Stimulated activated CD8-positive, alpha-beta memory T cell treated with anti-CD3 and anti-CD28 coated beads, Interleukin-2, amount 100 ng/mL, for 1 hour (primary cell): ENCODE measurements at places on chromosomes 16 and 17.
A peak's percentile ranks its signal among the peaks of the same experiment; 100 is the strongest.

- DNase-seq: peak; percentile 29
Observed at GRCh38 chr17:18248300-18248731, 10.2 kb downstream of the FLII start.

- DNase-seq: no peak
Observed at GRCh38 chr17:38897176-38897575, 27.3 kb downstream of the LASP1 start.

GRCh38 chr17:2170023-2170422, 115.1 kb downstream of the HIC1 start:
- no peak for DNase-seq

DNA sequence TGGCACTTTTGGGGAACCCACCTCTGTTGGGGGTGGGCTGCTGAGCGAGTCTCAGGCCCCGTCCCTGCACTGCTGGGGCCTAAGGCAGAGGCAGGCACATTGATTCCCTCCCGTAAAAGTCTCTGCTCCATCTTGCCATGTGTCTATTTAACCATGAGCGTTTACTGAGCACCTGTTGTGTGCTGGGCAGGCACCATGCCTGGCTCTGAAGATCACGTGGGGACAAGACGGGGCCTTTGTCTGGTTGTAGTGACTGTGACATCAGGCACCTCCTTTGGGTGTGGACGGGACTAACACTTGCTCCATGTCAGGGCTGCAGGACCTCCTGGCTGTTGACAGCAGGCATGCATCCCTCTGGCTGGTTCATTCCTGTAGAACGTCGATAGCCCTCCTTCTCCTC, 204.7 kb upstream of the CIBAR2 start:
- DNase-seq: no peak

GRCh38 chr17:27650836-27651235, 19.8 kb downstream of the LGALS9 start:
- no peak for DNase-seq

GRCh38 chr16:79439901-79440300, 160.6 kb downstream of the MAF start:
- DNase-seq: no peak

DNA sequence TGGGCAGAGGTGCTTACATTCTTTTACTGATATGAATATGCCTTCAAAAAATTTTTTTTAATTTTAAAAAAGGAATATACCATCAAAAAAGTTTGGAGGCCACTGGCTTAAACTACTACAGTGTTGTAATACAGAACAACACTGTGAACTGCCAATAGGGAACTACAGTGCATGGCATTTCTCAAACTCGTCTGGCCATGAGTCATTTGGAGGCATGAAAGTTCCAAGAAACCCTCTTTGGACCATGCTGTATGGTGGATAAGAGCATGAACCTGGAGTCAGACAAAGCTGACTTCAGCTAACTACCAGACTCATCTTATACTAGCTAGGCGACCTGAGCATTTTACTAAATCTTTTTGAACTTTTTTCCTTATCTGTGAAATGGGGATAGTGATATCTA, 9.2 kb upstream of the NF1 start:
- no peak for DNase-seq

- no peak for DNase-seq
Observed at GRCh38 chr17:4101759-4102405, 40.9 kb downstream of the ZZEF1 start.

DNA sequence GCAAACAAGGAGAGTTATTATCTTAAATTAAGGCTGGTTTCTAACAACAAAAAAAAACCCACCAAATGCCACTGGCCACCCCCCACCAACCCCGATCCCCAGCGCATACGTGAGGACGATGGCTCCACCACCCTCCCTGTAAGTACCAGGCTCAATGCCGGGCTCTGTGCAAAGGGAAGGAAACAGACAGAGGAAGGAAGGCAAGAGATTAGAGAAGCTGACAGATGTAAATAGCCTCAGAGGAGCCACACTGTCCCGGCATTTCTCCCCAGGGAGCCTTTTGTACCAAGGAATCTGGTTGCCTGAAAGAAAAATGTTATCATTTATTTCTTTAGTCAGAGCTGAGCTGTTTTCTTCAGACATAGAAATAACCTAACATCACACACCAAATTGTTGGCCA, 13.1 kb downstream of the SOST start:
- DNase-seq: no peak

GRCh38 chr16:26816885-26817571, 249.7 kb upstream of the C16orf82 start:
- DNase-seq: no peak

GRCh38 chr17:82231562-82232321, 2.9 kb downstream of the SLC16A3 start:
- no peak for DNase-seq

DNA sequence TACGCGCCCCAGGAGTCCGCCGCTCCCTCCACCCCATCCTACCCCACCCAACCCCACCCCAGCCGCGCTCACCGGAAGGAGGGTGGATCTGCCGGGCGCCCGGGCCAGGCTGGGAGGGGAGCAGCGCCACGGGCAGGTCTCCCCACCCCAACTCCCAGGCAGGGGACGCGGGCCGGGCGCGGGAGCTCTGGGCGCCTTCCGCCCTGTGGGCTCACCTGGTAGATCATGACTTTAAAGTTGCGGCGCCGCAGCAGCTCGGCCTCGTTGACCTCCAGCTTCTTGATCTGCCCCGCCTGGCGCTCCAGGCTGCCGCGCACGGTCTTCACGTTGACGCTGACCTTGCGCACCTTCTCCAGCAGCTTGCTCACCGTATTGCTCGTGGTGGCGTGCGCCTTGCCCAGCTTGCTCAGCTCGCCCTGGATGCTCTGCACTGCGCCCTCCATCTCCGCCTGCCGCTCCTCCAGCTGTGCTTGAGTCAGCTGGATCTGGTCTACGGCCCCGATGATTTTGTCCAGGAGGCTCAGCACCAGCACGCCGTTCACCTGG, 571 bp downstream of the CAVIN1 start:
- no peak for DNase-seq

DNA sequence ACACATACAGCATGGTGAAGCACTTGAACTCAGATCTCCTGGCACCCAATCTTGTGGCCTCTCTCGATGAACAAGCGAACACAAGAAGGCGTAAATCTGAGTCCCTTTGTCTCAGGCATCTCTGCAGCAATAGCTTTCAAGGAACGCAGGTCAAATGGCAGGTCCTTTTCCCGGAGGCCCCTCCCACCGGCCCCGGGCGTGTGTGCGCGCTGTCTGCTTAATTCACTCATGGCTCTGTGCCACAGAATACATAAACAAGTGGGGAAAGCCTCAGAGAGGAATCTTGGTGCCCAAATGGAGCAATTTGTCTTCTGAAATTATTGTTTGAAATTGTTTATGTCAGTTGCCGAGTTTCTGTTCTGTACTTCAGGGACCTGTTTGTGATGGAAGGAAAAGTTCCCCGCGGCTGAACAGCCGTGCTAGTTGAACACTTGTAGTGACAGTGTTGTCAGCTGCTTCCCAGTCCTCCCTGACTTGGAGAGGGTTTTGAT, 14.8 kb downstream of the MYOCD start:
- no peak for DNase-seq

DNA sequence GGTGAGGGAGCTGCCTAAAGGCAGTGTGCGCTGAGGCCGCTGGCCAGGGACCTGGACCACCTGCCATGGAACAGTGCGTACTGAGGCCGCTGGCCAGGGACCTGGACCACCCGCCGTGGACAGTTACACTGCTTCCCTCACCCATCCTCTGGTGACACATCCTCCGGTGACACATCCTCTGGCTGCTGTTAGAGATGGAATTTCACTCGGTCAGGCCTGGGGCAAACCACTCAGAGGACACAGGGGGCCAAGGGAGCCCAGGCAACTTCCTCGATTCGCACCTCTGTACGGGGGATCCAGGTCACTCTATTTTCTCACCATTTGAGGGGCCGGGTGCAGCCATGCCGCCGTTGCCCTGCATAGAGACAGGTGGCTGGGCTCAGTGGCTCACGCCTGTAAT, 32.4 kb upstream of the RPTOR start:
- DNase-seq: no peak

GRCh38 chr16:3094289-3095027, 4.6 kb downstream of the ZSCAN10 start:
- no peak for DNase-seq

DNA sequence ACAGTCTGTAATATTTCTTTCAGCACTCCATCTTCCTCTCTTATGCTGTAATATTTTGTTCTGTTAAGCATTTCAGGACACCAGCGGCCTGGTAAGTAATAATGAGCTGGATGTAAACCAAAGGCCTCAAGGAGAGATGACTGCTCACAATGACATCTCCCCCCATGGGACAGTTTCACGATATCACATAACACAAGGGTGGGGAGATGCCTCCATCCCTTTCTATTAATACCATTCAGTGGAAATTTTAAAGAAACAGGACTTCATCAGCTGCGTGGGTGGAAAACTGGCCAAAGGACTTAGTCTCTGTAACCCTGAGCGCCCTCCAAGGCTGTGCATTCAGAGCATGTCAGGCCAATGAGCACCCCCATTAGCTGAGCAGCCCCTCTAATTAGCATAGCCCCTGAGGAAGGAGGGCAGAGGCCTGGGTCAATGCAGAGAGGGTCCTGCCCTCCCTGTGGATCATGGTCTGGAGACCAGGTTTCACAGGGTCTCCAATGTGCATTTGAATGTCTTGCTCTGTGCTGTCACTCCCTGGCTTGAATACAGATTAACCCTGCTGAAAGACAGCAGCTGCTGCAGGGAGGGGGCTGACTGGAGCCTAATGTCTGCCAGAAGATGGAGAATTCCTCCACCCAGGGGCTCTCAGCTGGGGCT, 156.4 kb downstream of the HS3ST2 start:
- DNase-seq: no peak

GRCh38 chr16:85201574-85201973, 89.3 kb upstream of the CIBAR2 start:
- DNase-seq: no peak

DNA sequence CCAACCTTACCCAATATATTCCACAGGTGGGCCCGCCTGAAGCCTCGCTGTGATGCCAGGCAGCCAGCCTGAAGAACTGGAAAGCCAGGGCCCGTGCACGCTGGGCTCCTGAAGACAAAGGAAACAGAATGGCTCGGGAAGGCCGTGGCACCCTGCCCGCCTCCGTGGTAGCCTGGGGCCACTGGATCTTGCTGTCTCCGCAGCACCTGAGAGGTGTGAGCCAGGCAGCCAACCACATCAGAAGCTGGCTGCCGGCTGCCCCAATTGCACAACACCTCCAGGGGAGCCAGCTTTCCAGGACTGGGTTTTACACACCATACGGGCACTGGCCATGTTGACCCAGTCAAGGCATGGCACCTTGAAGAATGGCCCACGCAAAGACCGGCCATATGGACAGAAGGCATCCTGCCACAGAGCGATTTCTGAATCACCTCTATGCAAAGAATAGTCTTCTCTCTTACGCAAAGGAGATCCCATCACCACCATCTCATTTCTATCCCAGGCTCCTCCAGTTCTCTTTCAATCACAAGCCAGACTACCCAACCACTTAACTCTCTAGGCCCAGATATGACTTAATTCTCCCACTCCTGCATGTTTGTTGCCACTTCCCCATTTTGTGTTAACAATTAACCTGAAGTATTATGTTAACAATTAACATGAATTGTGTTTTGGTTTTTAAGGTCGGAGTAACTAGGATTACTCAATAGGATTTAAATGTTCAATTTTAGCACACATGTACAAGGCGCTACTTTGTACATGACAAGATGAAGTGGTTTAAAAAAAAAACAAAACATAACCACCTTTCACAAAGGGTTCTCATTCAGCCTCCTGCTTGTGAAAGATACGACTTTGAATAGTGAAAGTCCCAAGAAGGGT, 32.1 kb downstream of the ZFHX3 start:
- no peak for DNase-seq

DNA sequence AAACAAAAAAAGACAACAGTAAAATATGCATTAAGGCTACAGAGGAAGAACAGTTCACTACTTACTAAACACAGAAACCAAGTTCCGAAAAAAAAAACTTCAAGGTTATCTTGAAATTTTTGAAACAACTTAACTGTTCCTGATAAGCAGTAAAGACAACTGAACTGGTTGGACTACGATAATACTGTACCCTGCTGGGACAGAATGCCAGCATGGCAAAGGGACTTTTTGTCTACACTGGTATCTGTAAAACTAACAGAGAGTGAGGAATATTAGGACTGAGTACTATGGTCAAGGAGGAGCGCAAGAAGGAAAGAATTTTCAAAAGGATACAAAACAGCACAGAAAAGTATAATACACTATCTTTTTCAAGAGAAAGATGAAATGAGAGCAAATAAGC, 19.8 kb downstream of the SETD6 start:
- no peak for DNase-seq

DNA sequence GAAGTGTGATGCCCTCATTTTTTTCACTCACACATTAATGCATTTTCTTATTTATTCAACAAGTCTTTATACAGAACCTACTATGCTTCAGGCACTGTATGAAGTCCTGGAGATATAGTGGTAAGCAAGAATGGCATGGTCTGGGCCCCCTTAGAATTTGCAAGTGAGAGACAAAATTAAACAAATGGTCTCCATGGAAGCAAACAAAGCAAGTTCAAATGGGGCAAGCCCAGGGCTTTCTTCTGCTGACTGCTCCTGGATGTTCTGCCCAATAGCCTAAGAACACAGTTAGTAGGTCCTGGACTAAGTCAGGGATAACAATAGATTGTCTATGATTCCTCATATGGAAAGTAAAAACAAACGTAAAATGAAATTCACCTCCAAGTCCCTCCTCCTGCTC, 31.3 kb upstream of the DDX52 start:
- no peak for DNase-seq

- no peak for DNase-seq
Observed at GRCh38 chr16:50848755-50849514, 107.0 kb downstream of the CYLD start.

GRCh38 chr17:28497931-28498330, 8.2 kb upstream of the FOXN1 start:
- no peak for DNase-seq

- DNase-seq: no peak
Observed at GRCh38 chr16:86457501-86458148, 52.7 kb upstream of the FOXF1 start.

DNA sequence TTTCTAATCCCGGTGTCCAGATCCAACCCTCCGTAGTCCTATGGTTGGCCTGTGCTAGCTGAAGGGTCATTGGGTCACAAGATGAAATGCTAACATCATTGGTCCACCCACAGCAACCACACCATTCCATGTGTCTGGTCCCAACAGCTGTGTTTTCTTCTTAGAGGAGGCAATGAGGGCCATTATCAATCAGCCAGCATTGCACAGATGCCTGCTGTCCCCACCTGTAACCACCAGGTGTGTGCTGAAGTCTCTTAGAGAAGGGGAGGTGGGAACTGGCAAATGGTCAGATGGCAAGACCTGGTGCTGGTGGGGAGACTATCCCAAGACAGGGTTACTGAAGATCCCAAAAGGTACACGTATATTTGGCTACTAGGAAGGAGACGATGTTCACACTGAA, 37.4 kb downstream of the HIC1 start:
- no peak for DNase-seq

GRCh38 chr17:10616502-10617119, 40.5 kb downstream of the MYH3 start:
- DNase-seq: peak; percentile 26

DNA sequence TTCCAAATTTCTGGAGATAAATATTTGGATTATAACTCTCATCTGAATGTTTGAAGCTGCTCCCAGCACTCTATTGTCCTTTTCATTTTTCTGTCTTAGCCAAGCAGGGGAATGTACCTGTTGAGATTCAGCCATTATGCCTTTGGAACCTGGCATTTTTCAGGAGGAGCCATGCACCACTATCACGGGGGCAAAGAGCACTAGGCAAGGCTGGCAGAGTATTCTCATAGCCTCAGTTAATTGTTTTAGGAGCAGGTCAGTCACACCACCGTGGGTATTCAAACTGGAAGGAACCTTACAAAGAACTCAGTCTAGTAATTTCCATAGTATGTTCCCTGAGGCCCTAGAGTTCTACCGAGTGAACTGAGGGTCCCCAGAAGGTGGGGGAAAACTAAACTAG, 348.9 kb downstream of the TMEM114 start:
- no peak for DNase-seq
